ENCODE measurements at places on chromosomes 7 and 10. TPM values are rescaled to one million over a fixed set of nuclear protein-coding genes. Genes with fewer than 3 reads are reported as not detected.
A peak's percentile ranks its signal among the peaks of the same experiment; 100 is the strongest.

- H3K27me3 ChIP-seq = no peaks in the 10 kb centered on the region
- DNase-seq = no peak
- H3K4me1 ChIP-seq = peaks cover 4% of the 10 kb centered on the region
- no peak overlapping the region for H3K27ac ChIP-seq
- no peak overlapping the region for H3K4me3 ChIP-seq
Measured at GRCh38 chr10:101494650-101495049, 93.4 kb downstream of the POLL start.

- no peak for DNase-seq
- no peaks in the 10 kb centered on the region for H3K27me3 ChIP-seq
- no peaks in the 10 kb centered on the region for H3K36me3 ChIP-seq
- peak overlapping the region; percentile 19 for H3K27ac ChIP-seq
- H3K4me3 ChIP-seq = no peak overlapping the region
- H3K4me1 ChIP-seq = peaks cover 4% of the 10 kb centered on the region
Measured at GRCh38 chr7:13152755-13153154, 465.3 kb downstream of the ARL4A start.

DNA sequence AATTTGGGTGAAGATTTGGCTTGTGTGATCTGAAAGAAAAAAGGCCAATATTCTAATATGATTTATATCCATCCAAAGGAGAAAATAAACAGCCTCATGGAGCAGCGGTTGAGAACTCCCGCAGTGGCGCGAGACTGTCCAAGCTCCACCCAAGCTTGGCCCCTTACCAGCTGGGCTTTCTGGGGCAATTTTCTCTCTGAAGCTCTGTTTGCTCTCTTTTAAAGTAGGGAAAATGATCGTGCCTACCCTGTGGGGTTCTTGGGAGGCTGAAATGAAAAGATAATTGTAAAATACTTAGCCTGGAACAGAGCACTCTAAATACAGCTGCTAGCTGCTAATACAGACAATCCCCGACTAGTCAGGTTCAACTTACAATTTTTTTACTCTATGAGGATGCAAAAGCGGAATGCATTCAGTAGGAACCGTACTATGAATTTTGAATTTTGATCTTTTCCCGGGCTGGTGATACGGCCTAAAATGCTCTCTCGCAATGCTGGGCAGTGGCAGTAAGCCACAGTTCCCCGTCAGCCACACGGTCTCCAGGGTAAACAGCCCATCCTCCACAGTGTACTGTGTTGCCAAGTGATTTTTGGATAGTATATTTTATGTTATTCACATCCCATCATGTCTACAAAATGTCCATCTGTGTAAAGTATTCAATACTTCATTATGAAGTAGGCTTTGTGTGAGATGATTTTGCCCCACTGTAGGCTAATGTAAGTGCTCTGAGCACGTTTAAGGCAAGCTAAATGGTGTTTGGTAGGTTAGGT is 137.7 kb downstream of the CHN2 start:
- peaks cover 5% of the 10 kb centered on the region for H3K4me1 ChIP-seq
- H3K4me3 ChIP-seq = no peak overlapping the region
- DNase-seq = no peak
- no peak overlapping the region for H3K27ac ChIP-seq
- H3K36me3 ChIP-seq = no peaks in the 10 kb centered on the region

GRCh38 chr10:112538168-112538567 is 91.2 kb downstream of the VTI1A start:
- no peak overlapping the region for H3K4me3 ChIP-seq
- peaks cover 9% of the 10 kb centered on the region for H3K36me3 ChIP-seq
- no peak overlapping the region for H3K27ac ChIP-seq
- H3K27me3 ChIP-seq = no peaks in the 10 kb centered on the region
- no peak for DNase-seq

DNA sequence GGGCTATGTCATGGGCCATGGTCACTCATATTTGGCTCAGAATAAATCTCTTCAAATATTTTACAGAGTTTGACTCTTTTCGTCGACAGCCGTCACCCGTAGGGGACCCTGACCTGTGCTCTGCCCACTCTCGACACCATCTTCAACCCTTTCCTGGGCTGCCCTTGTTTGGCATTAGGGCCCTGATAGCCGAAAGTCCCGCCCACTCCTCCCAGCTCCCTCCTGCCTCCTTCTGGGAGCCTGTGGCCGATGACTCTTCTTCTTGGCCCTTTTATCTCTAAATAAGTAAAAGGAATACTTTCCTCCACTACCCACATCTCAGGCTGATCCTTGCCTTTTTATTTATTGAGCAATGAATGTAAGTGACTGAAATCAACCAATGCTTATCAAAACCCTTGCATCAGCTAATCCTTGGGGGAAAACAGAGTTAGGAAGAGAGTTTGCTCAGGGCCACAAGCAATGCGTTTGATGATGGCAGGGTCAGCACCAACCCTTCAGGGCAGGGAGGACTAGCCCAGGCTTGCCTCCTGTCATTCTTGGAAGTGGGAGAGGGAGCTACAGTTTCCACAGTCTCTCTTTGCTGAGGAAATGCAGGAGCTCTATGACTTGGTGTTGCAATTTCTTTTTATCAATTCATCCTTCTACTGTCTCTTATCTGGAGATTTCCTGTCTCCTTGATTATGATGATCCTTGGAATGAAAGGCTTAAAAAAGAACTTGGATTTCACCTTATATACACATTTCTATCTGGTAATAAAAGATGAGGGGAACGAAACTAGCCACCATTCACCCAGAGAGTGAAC is 218.2 kb upstream of the PODXL start:
- H3K4me3 ChIP-seq = no peak overlapping the region
- H3K36me3 ChIP-seq = peaks cover 3% of the 10 kb centered on the region
- no peak overlapping the region for H3K27ac ChIP-seq
- no peak for DNase-seq
- no peaks in the 10 kb centered on the region for H3K4me1 ChIP-seq

GATA3 gene
- 149 TPM for total RNA-seq
